ENCODE measurements at places on chromosomes 4 and X.

- no peak for DNase-seq
Observed at GRCh38 chr4:120964596-120964995, 42.1 kb upstream of the PRDM5 start.

GRCh38 chr4:19309378-19309777, 942.3 kb upstream of the SLIT2 start:
- no peak for DNase-seq

DNA sequence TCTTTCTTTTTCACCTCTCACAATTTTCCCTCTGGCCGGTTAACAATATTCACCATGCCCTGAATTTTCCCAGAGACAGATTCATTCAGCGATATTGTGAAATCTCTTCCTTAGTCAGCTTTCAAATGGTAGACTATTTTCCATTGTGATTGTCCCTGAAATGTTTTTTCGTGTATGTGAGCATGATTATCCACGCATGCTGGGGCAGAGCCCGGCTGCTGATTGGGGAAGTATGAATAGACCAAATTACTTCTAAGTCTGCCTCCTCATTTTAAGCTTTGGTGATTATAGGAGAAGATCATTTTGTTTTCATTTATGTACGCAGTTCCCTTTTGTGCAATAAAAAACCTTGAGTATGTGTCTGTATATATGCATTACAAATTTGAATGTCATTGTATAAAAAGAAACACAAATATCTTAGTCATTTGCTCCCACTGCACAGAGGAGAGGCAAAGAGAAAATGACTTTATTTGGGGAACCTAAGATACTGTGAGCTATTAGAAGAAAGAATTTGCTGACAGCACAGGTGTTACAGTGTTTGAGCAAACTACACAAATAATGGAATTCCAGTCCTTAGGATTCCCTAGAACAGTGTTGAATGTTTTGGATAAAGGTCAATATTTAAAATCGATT, 11.3 kb downstream of the DTHD1 start:
- no peak for DNase-seq

GRCh38 chr4:93199492-93199891, 629.1 kb upstream of the ATOH1 start:
- DNase-seq = no peak

DNA sequence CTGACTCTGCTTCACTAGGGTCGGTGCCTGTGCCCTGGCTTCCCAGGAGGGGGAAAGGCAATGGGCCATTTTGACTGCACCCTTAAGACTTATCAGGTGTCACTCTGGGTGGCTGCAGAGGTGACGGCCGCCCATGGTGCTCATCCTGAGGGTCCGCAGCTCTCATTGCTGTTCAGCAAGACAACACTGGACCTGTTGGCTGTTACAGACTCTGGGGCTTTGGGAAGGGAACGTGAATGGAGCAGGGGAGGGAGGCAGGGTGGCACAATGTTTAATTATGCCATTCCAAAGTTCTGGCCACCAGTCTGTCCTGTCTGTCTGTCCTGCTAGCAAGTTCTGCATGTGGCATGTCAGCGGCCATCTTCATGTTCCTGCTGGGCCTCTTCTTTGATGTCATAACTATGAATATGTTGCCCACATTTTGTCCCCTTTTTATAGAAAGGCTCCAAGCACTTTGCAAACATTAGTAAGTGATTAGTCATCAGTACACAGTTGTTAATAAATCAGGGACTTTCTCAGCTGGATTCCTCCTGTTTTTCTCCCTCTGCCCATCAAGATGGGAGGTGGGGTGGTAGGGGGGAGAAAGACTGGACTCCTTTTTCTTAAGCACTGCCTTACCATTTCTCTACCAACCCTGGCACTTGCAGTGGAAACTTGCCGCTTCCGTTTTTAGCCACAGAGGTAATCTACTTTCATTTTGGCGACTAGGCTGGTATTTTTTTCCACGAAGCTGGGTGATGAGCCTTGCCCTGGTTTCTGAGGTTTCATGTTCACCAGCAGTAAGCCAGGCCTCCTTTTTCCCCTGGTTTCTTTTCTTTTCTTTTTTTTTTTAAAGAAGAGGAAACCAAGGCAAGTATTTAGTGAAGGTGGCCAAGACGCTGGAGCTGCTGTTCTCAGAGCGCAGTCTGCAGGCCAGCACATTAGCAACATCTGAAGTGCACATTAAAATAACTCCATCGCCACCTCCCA, 88.6 kb upstream of the TRIM2 start:
- DNase-seq = peak; percentile 56

DNA sequence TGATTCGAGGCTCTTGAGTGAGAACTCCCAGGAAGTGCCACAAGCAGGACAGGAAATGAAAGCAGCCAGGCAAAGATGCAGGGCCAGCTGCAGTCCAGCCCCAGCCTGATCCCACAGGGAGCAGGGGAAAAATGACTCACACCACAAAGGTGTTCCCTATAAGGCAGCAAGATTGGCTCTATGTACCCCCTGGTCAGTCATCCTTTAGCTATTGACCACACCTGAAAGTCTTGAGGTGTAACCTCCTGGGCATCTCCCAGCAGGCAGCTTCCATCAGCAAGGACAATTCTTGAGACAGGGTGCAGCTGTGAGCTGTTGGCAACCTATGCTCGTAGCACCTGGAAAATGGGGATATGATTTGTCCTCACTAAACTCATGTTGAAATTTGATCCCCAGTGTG, 27.9 kb upstream of the EXOC1L start:
- DNase-seq = no peak

- DNase-seq = no peak
Observed at GRCh38 chr4:180234730-180235129, 2008.5 kb upstream of the TENM3 start.

- DNase-seq = no peak
Observed at GRCh38 chr4:174394915-174395314, 111.2 kb downstream of the CEP44 start.

- no peak for DNase-seq
Observed at GRCh38 chr4:36256398-36256891, 12.1 kb upstream of the ARAP2 start.

GRCh38 chr4:78585633-78586032, 34.1 kb downstream of the ANXA3 start:
- DNase-seq = no peak

DNA sequence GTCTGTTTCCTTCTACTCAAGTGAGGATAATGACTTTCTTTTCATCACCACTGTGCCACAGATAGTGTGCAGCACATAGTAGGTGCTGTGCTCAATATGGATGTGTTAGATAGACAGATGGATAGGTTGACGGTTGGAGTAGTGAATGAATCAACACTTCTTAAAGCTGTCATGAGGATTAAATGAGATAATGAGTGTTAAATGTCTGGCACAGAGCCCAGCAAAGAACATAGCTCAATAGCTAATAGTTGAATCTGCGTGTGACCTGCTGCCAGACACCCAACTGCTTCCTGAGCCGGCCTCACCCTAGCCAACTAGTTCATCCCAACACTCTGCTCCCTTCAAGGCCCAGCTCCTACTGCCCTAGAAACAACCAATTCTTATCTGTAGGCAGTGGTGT, 67.7 kb upstream of the PJA1 start:
- no peak for DNase-seq

GRCh38 chr4:155956461-155956860, 2.8 kb upstream of the CTSO start:
- no peak for DNase-seq

GRCh38 chrX:40406330-40406859, 174.4 kb upstream of the ATP6AP2 start:
- DNase-seq = no peak

DNA sequence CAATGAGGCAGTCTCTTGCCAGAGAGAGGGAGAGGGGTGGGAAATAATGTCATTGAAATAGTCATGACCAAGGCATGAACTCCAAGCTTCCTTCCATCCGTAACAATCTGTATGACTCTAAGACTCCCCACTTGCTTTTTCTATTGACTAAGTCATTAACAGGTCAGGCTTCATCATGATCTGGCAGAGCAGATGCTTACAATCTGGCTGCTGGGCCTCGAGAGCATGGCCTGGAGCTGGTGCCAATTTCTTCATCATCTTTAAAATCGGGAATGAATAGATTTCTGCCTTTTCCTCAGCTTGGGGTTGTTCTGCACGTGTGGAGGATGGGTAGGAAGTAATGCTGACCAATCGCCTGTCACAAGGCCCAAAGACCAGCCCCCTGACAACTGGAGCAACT, 280.6 kb upstream of the CLNK start:
- DNase-seq = no peak

DNA sequence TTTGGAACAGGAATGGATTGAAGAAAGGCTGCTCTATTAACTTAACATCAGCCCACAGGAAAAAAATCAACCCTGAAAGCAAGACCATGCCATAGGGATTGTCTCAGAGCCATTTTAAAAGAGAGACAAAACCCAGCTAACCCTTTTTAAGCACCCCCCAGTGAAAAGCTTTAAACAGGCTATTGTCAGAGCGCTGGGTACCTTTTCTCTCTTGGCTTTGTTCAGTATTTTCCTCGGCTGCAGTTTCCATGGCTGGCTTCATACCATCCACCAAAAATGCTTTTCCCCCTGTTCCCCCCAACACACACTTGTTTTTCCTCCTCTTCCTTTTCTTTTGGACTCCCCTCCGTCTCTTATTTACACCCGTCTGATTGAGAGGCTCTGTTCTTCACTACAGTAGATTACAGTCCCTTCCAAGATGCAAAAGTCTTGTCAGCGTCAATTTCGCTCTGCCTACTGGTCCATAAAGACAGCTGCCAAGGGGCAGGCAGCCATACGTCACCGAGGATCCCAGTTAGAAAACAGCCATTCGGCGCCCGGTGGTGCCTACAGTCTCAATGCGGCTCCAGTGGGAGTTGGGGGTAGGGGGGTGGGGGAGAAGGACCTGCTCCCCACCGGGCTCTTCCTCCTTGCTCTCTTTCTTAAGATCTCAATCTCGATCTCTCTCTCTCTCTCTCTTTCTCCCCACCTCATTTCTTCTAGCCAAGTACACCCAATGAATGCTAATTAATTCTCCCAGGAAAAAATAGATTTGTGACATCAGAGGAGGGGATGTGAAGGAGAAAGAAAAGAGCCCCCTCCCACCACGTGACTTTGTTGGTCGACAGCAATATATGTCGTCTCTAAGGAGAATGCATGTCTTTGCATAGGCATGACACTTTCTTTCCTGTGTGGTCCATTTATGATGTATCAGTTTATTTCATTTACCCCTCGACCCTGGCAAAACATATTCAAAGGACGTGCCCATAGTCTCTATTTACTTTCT, at the start of gene GPM6B:
GPM6B (minus strand) TSS at position 451 of the 985 bp plus-strand sequence; CDS start at position 262, 189 bp downstream.
- DNase-seq = no peak

- DNase-seq = no peak
Observed at GRCh38 chr4:110005461-110006056, 92.9 kb downstream of the EGF start.

- DNase-seq = peak; percentile 63
Observed at GRCh38 chrX:77785486-77786364, at the start of gene ATRX. Gene ATRX (minus strand): TSS chrX:77786216. CDS start chrX:77786001, 215 bp downstream.

GRCh38 chrX:115018944-115019343, 1.5 kb upstream of the IL13RA2 start:
- DNase-seq = no peak

DNA sequence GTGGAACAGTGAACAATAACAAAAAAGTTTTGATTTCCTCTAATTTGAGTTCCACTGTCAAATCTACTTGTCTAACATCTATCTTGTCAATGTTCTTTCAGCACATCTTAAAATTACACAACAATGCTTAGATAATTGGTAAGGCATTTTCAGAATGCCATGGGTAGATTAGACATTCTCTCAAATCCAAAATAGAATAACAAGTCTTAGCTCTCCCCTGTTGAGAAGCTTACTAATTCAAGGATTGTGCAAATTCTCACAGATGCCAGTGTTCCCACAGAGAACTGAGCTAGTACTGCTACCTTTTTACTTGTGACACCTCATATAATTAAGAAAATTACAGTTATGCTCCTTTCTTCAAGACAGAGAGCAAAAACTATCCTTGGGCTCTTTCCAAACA, 2442.0 kb downstream of the PCDH7 start:
- no peak for DNase-seq

GRCh38 chrX:111519215-111519614, 7.8 kb downstream of the SERTM2 start:
- no peak for DNase-seq

Measured in right atrium auricular region (tissue), 2 donors.